Stimulated activated CD4-positive, alpha-beta T cell treated with anti-CD3 and anti-CD28 coated beads, Interleukin-4, amount 100 ng/mL, for 48 hours (primary cell): ENCODE measurements at places on chromosomes 16 and 17.

GRCh38 chr17:3738562-3739295 is 15.0 kb downstream of the HASPIN start:
- DNase-seq = peak; percentile 59

- no peak for DNase-seq
These were observed 154.1 kb upstream of the SOX9 start for GRCh38 chr17:71966459-71967313.

DNA sequence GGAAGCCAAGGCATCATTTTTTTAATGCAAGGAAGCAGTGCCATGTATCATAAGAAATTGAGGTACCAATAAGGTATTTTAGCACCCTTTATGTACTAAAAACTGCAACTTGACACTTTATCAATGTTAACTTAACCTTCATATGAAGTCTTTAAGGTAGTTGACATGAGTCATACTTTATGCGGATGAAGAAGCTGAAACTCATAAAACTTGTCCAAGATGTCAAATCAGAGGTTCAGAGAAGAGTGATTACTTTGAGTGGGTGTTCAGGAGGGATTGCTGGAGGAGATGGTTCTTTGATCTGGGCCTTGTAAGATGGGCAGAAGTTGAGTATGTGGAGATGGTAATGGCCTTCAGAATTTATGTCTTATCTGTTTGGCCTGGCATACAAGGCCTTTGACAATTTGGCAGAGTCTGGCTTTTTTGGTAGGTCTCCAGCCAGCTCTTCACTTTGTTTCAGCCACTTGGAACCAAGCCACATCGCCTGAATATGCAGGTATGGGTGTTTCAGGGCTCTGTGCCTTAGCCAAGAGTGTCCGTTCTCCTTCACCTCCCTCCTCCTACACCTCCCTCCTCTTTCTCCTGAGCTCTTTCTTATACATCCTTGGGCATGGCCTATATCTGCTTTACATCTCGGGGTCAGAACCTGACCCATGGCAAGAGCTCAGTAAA is 23.7 kb downstream of the YPEL2 start:
- DNase-seq = no peak

DNA sequence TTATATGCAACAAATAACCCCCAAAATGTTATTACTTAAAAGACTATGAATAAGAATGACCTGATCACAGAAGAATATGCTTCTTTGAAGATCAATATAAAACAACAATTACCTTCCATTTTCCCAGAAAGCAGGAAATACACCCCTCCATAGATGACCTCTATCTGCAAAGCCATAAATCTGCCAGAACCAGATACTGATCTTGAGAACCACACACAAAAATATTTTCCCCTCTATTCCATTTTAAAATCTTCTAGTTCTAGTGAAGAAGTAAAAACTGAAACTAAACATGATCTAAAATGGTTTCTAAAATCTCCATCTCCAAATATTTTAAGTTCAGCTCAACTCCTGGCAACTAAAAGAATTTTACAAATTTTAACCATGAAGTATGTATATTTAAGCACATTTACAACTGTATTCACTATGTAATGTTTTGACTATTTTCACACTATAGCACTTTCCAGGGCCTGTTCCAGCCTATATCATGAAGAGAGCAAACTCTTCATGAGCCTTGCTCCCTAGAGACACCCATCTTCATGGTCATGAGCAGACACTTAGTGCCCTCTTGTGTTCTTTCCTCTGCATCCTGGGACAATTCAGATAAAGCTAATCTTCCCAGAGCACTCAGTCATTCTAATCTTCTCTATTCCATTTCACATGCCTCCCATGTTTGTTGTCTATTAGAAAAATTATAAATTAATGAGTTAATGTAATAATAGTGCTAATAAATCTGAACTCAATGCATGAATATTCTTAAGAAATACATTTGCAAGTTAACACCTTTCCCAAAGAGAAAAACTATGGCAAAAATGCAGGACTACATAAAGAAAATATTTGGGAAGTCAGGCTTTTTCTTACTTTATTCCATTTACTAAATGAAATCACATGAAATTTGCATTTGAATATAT is 87.0 kb downstream of the HELZ start:
- DNase-seq = no peak

- DNase-seq = no peak
These were observed 30.1 kb downstream of the LCMT1 start for GRCh38 chr16:25141648-25142047.

GRCh38 chr17:80919331-80920311 is 72.0 kb upstream of the CHMP6 start:
- DNase-seq = no peak

GRCh38 chr16:86374603-86375130 is 135.7 kb upstream of the FOXF1 start:
- DNase-seq = no peak

GRCh38 chr17:73342050-73342522 is 30.3 kb upstream of the CDC42EP4 start:
- no peak for DNase-seq

GRCh38 chr17:2808367-2809335 is 12.4 kb downstream of the RAP1GAP2 start:
- DNase-seq = no peak

- DNase-seq = no peak
These were observed 29.4 kb downstream of the ADAM11 start for GRCh38 chr17:44788139-44788538.

- DNase-seq = no peak
These were observed 68.3 kb downstream of the MARCHF10 start for GRCh38 chr17:62739645-62740388.

DNA sequence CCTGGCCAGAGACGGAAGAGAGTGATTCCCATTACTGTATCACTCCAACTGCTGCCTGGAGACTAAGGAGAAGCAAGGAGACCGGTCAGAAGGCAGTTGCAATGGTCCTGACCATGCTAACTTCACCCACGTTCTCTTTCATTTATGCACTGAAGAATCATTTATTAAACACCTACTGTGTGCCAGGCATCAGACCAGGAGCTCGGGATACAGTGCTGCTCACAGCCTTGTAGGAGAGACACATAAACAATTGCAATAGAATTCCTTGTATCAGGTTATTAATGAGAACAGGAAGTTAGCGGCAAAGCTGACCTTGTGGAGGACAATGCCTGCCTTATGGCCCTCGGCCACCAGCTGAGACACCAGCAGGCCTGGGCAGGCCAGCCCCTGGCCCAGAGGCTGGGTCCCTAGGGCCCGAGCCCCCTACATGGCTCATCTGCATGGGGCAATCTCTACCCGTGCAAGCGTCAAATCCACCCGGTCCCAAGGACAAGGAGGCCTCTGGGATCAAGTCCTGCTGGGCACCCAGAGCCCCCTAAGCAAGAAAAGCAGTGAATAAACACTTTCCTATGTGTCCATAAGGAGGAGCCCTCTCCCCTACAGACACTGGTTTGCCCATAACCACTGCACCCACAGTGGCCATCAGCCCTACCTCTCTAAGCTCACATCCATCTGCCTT is 8.6 kb upstream of the ENPP7 start:
- no peak for DNase-seq

GRCh38 chr17:42038221-42038973 is 12.0 kb downstream of the C17orf113 start:
- no peak for DNase-seq

GRCh38 chr17:29617125-29617480 is 5.6 kb downstream of the CORO6 start:
- peak; percentile 93 for DNase-seq

DNA sequence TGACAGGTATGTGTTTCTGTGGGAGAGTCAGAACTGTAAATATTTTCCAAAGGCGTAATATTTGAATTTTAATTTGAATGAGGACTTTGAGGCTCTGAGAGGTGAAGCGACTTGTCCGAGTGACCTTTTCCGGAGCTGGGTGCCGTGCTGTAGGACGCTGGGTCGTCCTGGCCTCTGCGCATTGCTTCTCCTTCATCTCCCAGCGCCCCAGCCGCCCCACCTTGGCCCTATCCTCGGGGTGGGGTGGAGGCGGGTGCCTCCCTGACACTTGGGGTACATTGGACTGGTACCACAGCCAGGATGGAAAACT is 147.8 kb downstream of the SPECC1 start:
- DNase-seq = no peak

- no peak for DNase-seq
These were observed 5.6 kb downstream of the TMEM238L start for GRCh38 chr17:10798332-10798749.

GRCh38 chr16:46920402-46921068 is 36.4 kb downstream of the GPT2 start:
- DNase-seq = no peak

- no peak for DNase-seq
These were observed 25.0 kb downstream of the RMI2 start for GRCh38 chr16:11370084-11370931.

DNA sequence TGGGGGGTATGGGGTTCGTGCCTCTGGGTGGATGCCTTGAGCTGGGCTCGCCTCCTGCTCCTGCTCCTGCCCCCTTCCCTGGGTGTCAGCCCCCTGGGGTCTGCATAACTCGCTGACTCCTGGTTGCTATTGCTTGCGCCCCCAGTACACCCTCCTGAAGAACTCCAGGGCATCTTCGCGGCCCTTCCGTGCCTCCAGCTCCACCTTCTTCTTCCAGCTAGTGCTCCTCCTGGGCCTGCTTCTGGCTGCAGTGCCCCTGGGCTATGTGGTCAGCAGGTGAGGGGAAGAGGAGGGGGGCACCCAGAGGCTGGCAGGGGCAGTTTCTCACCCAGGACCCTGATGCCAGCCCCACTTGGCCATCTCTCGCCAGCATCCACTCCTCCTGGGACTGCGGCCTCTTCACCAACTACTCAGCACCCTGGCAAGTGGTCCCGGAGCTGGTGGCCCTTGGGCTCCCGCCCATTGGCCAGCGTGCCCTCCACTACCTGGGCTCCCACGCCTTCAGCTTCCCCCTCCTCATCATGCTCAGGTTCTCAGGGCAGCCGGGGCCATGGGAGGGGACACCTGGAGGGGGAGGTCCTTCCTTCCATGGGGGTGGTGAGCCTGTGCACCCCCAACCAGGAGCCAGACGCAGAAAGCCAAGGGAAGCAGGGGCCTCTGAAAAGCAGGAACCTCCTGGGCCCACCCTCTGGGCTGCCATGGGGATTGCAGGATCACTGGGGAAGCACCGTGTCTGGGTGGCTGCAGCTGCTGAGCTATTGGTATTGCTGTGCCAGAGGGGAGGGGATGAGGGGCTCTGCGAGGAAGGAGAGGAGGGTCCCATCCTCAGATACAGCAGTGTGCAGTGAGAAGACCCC is 7.8 kb upstream of the C17orf99 start:
- DNase-seq = no peak

DNA sequence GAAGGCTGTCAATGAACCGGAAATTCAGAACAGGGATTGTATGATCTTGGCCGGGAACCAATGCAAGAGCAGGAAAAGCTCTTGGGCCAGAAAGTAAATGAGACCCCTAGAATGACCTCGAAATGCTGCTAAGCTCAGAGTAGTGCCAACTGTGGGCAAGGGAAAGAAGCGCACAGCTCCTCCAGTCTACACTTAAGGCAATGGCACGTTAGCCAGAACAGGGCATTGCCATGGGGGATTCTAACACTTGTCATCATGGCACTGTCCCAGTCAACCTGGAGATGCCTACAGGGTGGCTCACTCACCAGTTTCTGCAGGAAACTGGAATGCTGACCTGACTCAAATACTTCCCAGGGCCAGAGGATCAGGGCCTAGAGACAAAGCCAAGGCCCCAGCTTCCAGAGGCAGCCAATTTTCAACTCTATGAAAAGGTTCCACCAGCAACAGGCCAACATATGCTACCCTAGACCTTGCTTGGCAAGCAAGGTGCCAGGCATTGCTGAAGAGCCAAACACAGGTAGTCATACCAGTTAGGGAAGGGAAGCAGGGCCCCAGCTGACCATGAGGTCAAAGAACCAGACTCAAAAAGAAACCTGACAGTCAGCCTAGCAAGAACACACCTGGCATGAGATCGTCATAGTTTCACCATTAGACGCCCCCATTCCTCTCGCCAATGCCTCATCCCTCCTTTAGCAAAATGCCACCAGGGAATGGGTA is 34.9 kb downstream of the ARHGAP17 start:
- peak; percentile 12 for DNase-seq

- DNase-seq = no peak
These were observed 319.3 kb downstream of the CPPED1 start for GRCh38 chr16:12484426-12484825.

DNA sequence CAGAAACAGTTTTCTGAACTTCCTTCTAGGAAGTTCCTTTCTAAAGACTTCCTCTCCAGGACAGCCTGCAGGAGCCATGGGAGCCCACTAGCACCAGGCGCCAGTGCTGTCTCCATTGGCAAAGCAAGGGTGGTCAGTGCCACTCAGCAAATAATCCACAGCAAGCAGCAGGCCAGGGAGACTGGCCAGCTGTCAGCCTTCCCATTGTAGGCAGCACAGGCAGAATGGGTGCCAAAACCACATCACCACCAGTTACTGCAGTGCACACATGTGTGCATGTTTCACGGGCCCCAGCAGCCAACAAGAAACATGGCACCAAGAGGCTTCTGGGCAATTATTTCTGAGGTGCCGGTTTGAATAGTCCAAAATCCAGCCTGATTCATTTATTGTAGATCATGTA is 26.7 kb downstream of the DNASE1 start:
- DNase-seq = no peak
